ENCODE measurements at places on chromosomes 7 and 10.

GRCh38 chr10:48446785-48447184 is 140.3 kb downstream of the MAPK8 start:
- DNase-seq = no peak

GRCh38 chr10:64363687-64364086 is 842.5 kb downstream of the REEP3 start:
- DNase-seq = no peak

DNA sequence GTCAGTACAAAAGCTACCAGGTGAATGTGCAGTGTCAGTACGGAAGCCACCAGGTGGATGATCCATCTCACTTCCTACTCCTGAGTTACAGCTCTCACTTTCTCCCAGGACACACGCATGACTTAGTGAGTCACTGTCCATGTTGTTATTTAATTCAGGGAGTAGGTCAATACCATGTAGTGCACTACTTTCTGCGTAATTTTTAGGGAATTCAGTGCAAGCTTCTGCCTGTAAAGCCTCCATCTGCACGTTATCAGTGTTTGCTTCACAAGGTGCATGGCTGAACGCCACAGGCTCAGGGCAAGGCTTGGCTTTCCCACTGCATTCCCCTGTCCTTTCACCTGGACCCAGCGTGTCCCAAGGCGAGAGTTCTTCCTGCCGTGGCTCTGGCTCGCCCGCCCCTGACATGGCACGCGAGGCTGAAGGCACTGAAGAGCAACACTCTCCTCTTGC is 59.5 kb downstream of the LARP4B start:
- DNase-seq = no peak

DNA sequence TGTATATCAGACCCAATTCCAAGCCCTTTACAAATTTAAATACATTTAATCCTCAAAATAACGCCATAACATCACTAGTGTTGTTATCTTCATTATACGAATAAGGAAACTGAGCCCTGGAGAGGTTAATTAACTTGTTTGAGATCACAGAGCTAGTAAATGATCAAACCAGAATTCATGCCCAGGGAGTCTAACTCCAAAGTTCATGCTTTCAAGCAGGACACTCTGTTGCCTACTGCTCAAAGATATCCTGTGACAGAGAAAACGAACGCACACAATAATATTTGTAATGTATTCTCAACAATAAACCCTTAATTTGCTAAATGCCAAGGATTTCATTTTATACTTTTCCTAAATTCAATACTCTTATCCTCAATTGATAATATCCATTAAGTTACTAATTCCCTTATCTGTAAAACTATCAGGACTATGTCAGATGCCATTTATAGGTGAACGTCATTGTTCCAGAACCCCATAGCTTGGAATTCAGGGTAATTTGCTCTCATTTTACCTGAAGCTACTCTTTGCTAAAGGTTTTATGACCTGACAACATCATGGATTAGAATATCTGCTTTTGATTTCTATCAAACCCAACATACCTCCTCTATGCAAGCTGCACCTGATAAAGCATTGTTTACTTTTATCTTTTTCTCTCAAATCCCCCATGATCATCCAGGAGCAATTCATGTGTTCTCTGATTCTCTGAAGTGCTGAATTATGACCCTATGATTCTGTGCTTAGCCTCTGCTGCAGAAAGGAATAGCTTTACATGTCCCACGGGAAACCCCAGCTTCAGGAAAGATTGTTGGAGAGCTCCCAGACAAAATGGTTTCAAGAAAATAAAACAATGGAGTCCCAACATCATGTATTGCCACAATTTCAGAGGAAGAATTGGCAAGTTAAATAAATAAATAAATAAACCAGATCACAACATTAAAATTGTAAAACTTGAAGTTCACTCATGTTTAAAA is 150.2 kb upstream of the CDK1 start:
- no peak for DNase-seq

DNA sequence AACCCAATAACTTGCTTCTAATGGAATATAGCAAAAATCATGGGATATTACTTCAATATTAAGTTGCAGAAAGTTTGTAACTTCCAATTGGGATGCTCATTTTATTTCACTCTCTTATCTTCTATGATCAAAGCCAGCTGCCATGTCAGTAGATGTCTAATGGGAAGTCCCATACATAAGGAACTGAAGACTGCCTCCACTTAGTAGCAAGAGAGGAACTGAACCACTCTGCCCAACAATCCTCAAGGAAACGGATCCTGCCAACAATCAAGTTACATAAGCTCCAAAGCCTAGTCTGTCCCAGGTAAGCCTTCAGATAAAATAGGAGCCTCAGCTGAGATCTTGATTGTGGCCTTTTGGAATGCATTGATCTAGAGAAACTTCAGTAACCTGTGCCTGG is 431.5 kb upstream of the PCDH15 start:
- no peak for DNase-seq

DNA sequence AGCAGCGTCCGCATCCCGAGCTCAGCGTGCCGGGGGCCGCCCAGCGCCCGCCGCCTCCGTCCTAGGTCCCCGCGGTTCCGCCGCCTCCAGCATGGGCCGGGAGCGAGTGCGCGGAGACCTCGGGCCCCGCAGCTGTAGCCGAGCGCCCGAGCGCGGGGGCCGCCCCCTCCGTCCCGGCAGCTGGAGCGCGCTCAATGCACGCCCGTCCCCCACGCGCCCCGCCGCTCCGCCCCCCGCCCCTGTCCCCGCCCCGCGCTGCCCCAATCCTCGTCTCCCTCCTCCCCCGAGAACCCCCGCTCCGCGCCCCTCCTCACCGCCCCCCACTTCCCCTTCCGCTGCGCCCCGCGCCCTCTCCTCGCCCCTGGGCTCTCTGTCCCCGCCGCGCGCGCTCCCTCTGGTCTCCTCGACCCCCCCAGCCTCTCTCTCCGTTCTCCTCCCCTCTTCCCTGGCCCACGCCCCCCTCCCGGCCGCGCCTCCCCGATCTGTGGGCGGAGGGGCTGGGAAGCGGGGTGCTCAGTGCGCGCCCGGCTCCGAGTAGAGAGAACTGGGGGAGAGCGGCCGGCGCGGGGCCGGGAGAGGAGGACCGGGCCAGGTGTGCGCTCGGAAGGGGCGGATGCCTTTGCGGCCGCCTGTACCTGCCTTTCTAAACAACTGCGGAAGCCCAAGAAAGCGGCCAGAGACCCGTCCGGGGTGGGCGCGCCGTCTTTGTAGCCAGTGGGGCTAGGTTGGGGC is at the start of gene VIPR2:
Gene VIPR2, minus strand, starts transcription at position 110 of the 732 bp plus-strand sequence. Its CDS starts 96 bp downstream, at position 14.
- no peak for DNase-seq

GRCh38 chr7:115779561-115779960 is 251.0 kb downstream of the TFEC start:
- DNase-seq = no peak

DNA sequence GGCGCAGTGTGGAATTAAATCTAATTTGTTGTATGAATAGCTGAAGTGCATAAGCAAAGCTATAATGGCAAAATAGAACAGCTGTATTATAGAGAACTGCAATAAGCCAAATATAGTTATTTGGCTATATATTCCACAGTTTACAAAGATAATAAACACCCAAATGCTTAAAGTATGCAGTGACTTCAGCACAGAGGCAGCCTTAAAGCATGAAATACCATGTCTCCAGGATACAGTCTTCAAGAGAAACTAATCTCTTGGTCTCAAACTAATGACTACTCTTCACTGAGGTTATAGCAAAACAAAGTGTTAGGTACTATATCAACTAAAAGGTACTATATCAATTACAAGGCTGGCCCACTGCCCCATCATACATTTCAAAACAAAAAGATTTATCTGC is 48.0 kb downstream of the NT5C2 start:
- no peak for DNase-seq
